ENCODE measurements at places on chromosomes 2 and 18.
A peak's percentile ranks its signal among the peaks of the same experiment; 100 is the strongest.

GRCh38 chr2:172888714-172889669 lies 153.3 kb downstream of the RAPGEF4 start:
- no peak for DNase-seq

DNA sequence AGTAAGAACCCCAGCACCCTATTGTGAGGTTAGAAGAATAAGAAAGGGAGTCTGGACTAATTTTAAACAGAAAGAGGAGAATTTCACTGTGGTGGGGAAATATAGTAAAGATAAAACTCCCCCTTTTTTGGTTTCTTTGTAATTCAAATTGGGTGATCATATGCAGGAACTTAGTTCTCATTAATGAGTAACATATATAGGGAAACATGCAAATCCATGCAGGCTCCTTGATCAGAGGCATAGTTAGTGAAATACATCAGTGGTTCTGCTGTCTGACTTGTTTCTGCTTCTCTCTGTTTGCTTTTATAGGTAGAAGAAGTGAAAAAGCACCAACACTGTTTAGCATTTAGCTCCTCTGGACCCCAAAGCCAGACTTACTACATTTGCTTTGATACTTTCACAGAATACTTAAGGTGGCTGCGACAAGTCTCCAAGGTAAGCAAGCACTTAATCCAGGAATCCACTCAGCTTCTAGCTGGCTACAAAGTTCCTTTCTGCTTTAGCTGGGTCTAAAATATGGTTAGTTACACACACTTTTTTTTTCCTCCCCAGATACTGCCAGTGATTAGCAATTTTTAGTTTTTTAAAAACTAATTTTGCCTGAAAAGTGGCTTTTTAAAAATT lies 123.2 kb downstream of the PHLPP1 start:
- DNase-seq, result no peak

- DNase-seq, result no peak
Measured at GRCh38 chr2:25692143-25692542, 18.8 kb upstream of the DTNB start.

- DNase-seq, result no peak
Measured at GRCh38 chr2:60551240-60552077, 2.0 kb downstream of the BCL11A start.

DNA sequence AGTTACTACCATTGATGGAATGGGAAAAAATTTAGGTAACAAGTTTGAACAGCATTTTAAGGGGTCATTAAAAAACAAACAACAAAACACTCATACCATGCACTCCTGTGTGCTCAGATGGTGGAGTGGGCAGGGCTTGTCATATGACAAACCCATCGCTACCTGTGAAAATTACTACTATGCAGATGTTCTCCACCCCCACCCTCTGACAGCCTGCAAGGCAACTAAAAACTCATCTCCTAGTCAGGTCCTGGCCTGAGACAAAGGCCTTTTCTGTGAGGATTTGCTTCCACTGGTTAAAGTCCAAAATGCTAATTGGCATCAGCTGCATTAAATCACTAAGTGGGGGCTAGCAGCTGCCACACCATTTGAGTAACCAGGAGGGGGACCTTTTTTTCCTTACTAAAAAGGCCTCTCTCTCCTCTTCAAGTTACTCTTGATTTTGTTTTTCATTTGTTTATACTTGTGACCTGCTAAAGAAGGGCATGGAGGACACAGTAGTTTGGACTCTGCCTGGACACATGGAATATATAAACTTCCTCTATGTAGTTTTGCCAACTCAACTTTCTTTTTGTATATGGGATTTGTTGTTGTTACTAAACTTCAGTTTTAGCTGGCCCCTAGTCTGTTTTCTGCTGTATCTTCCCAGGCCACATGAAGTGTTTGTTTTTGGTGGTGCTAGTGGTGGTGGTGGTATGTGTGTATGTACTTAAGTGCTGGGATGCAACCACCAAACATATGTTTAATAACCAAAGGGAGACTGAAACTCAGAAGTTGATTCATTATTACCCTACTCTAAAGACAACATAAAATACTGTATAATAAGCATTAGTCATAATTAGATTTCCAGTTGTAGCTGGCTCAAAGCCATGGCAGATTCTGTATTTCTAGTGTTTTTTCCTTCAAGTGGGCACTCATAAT lies 121.3 kb downstream of the MAP4K4 start:
- no peak for DNase-seq

DNA sequence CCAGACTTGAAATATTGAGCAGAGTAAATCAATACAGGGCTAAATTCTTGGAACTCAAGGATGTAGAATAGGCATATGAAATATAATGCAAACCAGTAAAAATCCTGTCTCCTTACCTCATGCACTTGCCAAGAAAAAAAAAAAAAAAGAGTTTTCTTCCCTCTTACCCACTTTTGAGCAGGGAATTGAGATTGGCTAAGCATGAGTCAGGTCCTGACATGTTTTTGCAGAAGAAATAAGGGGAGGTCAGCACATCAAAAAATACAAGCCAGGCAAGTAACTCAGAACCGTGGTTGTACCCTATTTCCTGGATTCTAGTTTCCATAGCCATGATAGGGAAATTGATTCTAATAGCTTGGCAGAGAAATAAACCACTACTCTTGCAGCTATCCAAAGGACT lies 1526.7 kb downstream of the LRP1B start:
- no peak for DNase-seq

DNA sequence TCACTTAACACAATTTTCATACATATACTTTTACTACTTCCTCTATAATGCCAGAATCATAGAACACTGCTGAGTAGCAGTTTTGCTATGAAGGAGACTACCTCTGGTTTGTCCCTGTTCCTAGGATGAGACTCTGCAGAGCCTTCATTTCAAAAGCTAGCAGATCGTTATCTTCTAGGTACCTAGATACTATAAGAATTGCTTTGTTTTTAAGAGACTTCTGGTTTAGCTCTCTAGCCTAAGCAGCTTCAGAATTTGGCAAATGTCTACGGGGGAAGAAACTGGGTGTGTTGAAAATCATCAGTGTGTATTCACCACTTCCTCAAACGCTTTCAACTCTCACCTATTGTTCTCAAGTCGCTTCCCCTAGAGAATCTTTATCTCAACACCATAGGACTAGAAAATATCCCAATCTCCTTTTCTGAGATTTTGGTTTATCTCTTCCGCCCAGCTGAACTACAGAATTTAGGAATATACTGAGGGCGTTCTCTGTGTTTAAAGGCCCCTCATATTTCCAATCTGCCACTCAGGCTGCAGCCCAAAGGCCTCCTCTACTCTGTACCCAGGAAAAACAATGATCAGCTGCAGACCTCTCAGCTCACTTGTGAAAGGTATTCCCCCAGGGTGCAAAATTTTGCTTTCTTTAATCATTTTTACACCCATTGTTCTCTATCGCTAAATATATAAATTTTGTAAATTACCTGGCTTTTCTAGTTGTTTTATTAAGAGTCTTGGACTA lies 28.7 kb downstream of the SMAD2 start:
- DNase-seq, result peak; percentile 42

- DNase-seq, result no peak
Measured at GRCh38 chr2:116537811-116538210, 1276.7 kb upstream of the DDX18 start.

GRCh38 chr18:6628187-6628586 lies 101.3 kb upstream of the ARHGAP28 start:
- DNase-seq, result no peak

GRCh38 chr18:38421872-38422615 lies 856.4 kb upstream of the CELF4 start:
- DNase-seq, result no peak

DNA sequence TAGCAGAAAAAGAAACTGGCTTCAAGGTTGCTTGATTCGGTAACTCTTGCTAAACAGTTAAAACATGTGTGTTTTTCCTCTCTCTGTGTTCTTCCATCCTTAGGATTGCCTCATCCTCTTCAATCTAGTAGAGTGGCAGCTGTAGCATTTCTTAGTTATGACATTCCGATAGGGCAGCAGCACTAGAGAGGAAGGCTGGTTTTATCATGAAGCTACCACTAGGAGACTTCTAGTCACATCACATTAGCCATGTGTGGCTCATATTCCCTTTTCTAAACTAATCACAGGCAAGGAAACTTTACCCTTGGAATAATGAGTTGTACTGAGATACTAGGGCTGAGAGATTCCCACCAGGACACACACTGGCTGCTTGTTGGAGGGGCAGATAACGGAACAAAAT lies 187.6 kb downstream of the DOK6 start:
- no peak for DNase-seq

DNA sequence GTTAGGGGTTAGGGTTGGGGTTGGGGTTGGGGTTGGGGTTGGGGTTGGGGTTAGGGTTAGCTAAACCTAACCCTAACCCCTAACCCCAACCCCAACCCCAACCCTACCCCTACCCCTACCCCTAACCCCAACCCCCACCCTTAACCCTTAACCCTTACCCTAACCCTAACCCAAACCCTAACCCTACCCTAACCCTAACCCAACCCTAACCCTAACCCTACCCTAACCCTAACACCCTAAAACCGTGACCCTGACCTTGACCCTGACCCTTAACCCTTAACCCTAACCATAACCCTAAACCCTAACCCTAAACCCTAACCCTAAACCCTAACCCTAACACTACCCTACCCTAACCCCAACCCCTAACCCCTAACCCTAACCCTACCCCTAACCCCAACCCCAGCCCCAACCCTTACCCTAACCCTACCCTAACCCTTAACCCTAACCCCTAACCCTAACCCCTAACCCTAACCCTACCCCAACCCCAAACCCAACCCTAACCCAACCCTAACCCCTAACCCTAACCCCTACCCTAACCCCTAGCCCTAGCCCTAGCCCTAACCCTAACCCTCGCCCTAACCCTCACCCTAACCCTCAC lies 24.1 kb upstream of the RABL2A start:
- peak; percentile 6 for DNase-seq

DNA sequence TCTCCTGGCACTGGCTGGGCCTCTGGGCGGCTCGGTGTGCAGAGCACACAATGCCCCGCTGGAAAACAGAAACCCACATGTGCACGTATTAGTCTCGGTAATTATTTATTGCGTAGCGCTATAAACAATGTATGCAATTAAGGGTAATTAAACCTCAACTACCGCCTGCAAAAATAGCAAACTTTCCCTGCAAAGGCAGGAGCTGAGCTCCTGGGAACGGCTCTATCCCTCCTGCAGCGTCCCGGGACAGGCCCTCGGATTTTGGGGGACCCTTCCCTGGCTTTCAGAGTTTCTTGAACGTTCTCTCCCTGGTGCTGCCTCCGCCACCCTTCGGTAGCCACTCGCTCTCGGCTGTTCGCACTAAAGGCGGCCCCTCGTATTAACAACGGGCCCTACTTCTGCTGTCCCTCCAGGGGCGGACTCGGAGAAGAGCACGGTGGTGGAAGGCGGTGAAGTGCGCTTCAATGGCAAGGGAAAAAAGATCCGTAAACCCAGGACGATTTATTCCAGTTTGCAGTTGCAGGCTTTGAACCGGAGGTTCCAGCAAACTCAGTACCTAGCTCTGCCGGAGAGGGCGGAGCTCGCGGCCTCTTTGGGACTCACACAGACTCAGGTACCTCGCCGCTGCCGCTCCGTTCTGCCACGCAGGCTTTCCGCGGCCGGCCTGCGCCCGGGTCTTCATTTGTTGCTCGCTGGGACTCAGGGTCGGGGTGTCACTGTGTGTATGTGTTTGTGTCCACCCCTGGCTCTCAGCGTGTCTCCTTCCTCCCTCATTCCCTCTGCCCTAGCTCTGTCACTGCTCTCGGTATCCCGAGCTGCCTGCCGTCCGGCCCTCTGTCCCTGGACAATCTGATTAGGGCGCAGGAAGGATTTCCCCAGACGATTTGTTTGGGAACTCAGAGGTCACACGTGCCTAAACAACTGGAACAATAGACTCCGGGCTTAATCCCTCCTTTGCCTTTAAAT lies 1.2 kb downstream of the DLX1 start:
- DNase-seq, result peak; percentile 67

DNA sequence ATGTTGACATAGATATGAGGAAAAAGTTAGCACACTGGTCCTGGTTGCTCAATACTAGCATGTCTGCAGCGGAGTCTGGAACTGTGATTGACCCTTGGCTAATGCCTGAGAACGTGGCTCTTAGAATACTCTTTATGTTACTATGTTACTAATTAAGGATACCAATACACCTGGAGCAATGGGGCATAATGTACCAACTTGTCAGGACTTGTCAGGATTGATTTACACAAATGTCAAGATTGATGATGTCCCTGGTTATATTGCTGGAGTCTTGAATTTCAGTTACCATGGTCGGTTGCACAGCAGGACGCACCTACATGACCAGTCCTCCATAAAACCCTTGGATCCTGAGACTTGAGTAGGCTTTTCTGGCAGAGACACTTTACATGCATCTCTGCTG lies 810.9 kb downstream of the CPS1 start:
- no peak for DNase-seq

GRCh38 chr2:239138610-239139009 lies 262.2 kb downstream of the HDAC4 start:
- DNase-seq, result no peak

DNA sequence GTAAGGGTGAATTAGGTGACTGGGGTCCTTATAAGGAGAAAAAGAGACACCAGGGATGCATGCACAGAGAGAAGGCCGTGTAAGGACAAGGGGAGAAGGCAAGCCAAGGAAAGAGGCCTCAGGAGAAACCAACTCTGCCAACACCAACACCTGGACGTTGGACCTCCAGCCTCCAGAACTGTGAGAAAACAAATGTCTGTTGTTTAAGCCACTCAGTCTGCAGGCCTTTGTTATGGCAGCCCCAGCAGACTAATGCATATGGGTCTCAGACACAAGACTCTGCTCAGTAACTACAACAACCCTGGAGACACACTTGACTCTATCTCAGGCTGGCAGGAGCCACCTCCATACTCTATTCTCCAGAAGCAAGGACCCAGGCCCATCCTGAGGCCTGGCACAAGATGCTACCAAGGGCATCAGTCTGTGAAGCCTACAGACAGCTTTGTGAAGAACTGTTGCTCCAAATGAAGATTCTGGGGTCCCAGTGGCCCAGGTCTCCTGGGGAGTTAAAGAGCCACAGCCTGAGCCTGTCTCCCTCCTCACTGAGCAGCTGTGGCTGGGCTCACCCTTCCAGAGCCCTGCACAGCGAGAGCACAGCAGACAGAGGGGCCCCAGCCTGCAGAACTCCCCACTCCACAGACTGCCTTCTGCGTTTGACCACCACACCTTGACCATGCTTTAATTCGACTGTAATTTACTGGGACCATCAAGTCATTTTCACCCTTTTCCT lies 43.0 kb upstream of the SLC35G4 start:
- no peak for DNase-seq

DNA sequence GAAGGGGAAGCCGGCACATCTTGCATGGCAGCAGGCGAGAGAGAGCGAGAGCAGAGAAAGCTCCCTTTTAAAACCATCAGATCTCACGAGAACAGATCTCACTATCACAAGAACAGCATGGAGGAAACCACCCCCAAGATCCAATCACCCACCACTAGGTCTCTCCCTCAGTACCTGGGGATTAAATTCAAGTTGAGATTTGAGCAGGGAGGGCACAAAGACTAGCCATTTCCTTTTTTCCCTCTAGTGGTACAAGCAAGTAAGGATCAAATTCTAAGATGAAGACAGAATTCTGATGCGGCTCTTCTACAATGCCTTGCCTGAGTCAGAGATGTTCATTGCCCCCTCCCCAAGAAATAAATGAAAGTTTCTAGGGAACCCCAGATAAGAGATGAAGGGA lies 45.6 kb upstream of the ANKRD44 start:
- peak; percentile 17 for DNase-seq

Data from CD4-positive, alpha-beta T cell treated with Interleukin-10 for 1 hour (primary cell).